ENCODE measurements at places on chromosomes 13 and 19.
A peak's percentile ranks its signal among the peaks of the same experiment; 100 is the strongest.

DNA sequence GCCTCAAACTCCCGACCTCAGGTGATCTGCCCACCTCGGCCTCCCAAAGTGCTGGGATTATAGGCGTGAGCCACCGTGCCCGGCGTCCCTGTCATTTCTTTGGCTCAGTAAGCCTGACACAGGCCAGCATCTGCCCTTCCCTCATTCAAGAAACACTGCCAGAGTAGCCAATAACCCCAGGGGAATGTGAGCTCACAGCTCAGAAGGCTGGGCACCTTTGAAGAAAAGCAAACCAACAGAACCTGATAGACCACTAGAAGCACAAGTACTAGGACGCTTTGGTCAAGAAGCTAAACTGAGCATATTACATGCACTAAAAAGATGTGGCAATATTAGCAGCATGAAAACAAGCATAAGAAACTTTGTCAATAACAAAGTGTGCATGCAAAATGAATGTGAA, 14.2 kb downstream of the SIGLEC5 start:
- DNase-seq = no peak

GRCh38 chr13:75296641-75297040, 185.3 kb downstream of the TBC1D4 start:
- no peak for DNase-seq

DNA sequence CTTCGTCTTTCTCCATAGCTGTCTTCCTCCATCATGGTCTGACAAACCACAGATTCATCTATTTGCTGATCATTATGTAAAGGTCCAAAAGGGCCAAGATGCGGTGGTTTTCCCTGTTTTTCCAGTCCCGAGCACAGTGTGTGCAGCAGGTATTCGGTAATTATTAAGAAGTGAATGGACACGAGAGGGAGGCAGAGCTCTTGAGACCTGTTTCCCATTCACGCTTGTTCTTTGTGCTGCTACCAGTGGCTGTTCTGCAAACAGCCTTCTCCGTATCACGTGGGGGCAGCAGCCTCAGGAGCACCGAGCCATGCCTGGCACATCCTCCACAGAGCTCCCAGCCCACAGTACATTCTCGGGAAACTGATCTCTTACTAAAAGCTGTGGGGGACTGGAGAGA, 50.3 kb downstream of the CCDC70 start:
- no peak for DNase-seq

GRCh38 chr19:57099199-57099661, 20.6 kb upstream of the USP29 start:
- peak; percentile 51 for DNase-seq

DNA sequence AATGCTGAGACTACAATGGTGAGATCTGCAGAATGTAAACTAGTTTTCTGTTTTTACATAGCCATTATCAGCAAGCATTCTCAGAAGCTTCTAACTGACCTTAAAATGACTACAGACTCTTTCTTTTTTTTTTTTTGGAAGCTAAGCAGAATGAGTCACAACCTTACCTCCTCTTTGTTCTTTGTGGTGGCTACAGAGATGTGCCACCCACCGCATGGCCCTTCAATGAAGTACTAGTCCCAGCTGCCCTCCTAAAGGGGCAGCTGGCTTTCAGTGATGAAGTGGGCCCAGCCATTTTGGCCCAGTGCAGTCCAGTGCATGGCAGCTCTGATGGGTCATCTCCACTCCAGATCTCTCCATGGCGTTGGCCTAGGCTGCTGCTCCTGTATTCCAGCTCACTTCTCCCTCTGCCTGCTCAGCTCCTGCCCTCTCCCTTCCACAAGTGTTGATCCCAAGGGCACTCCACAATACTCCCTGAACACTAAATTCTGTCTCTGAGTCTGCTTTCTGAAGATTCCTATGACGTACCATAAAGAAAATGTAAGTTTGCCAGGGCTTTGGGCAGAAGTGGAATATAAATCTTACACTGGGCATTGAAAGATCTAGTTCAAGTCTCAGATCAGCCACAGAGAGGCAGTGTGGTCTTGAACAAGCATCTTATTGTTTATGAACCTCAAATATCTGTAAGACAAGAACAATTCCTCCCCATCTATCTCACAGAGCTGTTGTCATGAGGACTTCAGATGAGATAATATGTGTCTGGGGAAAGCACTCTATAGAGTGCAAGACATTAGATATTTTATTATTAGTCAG, 85.6 kb downstream of the RXFP2 start:
- DNase-seq = no peak

DNA sequence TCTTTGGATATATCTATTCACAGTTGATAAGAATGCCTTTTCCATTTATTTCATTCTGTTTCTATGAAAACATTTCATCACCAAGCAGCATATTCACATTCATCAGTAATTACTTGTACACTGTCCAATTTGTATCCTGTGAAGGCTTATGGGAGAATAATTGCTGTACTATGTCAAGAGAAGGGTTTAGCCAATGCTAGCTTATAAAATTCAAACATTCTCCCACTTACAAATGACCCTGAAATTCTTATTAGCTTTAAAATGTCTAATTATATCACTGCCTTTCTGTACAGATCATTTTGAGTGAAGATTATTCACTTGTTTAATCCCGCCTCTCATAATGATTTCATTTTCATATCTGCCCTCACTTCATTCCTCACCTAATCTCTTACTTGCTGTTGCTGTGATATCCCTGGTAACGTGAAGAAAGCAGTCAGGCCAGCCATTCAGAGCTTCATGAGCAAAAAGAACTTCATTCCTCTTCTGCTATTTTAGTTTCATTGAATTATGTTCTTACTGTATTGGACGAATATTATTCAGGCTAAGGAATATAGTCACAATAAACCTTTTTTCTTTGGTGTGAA, 778.7 kb downstream of the OLFM4 start:
- no peak for DNase-seq

DNA sequence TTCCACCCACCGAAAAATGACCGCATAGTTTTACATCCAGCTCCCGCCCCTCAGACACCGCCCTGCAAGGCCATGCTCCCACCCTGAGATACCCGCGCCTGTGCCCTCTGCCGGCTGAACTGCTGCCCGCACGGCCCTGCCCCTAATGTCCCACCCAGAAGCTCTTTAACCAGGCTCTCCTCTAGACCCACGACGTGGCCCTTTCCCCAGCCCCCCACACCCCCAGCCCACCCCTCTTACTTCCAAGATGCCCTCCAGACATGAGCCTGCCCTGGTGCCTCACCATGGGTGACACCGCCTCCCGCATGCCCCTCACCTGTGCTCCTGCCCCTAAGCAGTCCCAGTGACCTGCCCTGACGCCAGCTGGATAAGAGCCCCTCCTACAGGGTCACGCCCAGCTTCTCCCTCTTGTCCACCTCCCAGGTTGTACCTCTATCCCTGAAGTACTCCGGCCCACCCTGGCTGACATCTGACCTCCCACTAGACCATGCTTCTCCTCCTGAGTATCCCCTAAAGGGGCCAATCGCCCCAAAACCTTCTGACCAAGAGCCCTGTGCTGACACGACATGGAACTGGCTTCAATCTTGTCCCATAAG, 51.2 kb downstream of the COLGALT1 start:
- no peak for DNase-seq

DNA sequence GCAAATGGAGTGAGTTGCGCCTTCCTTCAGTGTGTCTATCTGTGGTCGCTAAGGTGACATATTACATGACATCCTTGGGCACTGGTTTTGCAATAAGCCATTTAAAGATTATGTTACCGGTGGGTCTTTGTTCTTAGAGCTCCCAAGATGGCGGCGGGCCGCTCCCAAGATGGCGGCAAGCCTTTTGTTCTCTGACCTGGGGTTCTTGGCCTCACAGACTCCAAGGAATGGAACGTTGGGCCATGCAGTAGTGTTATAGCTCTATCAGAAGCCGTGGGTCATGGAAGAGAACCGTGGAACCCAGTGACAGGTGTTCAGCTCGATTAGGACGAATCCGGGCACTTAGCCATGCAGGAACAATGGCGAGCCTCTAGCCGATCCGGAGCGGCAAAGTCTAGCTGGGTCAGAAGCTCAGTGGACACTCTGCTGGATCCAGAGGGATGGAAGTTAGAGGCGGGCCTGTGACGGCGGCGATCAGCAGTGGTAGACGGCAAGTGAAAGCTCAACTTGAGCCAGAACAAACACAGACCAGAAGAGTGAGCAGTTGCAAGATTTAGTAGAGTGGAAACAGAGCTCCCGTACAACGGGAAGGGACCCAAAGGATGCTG, 188.6 kb downstream of the TEX29 start:
- DNase-seq = no peak

- no peak for DNase-seq
These were observed 102.0 kb downstream of the DCLK1 start for GRCh38 chr13:36029166-36029565.

DNA sequence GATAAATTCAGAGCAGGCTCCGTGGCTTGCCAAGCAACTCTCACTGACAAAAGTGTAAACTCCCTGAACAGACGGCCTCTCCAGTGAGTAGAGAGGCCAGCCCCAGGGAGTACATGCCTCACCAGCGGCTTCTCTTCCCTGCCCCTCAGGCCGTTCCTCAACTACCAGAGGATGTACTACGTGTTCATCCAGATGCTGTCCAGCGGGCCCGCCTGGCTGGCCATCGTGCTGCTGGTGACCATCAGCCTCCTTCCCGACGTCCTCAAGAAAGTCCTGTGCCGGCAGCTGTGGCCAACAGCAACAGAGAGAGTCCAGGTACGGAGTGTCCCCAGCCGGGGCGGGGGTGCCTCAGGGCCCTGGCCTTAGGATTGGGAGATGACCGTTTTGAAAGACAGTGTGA, 93.4 kb upstream of the MCF2L start:
- DNase-seq = no peak

GRCh38 chr19:36151144-36152018, 866 bp downstream of the COX7A1 start:
- DNase-seq = no peak

GRCh38 chr13:109249780-109250528, 536.4 kb downstream of the IRS2 start:
- DNase-seq = no peak

DNA sequence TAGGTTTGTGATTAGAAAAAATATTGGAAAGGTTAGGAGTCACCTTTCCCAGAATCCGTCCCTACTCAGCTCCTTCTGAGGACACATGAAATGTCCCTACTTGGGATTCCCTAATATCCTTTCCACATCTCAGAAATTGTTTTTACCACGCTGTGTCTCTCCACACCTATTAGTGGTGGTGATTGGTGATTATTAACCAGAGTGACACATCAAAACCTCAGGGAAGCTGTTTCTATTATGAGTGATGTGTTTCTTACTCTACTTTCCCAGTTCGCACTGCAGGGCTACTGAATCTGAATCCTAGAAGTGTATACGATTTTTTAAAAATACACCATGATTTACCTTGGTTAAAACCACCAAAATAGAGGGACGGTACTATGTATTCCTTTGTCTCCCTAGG, 460.8 kb downstream of the TBC1D4 start:
- no peak for DNase-seq

- no peak for DNase-seq
These were observed 5.2 kb downstream of the SHISA2 start for GRCh38 chr13:26046639-26047038.

DNA sequence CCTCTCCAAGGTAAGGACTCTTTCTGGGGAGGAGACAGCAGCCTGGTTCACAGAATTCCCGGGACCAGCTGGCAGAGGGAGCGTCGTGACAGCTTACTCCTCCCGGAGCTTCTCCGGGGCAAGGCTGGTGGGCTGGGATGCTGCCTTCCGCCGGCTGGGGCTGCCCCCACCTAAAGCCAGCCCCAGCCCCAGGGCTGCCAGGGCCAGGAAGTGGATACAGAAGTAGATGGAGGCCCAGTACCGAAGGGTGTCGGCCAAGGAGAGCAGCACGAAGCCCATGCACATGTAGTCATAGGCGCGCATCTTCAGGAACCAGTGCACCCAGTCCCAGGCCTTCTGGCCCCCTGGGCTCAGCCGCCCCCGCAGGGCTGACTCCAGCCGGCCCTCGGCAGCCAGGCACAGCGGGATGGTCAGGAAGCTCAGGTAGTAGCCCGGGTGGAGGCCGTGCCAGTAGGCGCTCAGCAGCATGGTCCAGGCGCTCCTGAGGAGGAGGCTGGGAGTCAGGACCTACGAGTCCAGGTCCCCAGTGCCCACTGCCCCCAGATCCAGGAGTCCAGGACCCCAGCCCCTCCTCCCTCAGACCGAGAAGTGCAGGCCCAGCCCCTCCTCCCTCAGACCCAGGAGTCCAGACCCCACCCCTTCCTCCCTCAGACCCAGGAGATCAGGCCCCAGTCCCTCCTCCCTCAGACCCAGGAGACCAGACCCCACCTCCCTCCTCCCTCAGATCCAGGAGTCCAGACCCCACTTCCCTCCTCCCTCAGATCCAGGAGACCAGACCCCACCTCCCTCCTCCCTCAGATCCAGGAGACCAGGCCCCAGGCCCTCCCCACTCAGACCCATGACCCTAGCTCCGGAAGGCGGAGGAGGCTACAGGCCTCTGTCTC, 1.2 kb upstream of the TMC4 start:
- DNase-seq = no peak

- no peak for DNase-seq
These were observed 48.8 kb upstream of the IRS2 start for GRCh38 chr13:109834973-109835720.

DNA sequence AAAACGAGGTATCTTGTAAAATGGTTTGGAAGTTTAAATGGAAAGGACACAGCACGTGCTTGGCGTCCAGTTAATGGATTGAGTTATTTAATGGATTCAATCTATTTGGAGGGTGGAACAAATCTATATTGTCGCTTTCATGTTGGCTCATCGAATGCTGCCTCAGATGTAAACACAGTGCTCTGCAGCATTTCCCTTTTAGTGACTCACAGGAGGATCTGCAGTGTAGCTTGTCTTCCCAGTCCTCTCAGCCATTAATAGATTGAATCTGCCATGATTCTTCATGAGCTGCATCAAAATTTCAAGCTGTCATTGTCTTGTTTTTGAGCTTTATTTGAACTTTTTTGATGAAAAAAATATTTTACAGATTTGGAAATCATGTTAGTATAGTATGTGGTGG, 44.7 kb downstream of the DHRS12 start:
- DNase-seq = no peak

GRCh38 chr13:44542361-44542760, 33.8 kb downstream of the TSC22D1 start:
- no peak for DNase-seq

GRCh38 chr19:13215572-13216380, 65.6 kb downstream of the IER2 start:
- DNase-seq = no peak

- no peak for DNase-seq
These were observed 221.3 kb upstream of the SLITRK6 start for GRCh38 chr13:86020351-86021002.

- no peak for DNase-seq
These were observed 10.6 kb downstream of the CAPN12 start for GRCh38 chr19:38733493-38734175.

GRCh38 chr19:41233748-41234240, 14.8 kb downstream of the AXL start:
- DNase-seq = no peak

- no peak for DNase-seq
These were observed 14.4 kb downstream of the TTYH1 start for GRCh38 chr19:54429545-54430227.

DNA sequence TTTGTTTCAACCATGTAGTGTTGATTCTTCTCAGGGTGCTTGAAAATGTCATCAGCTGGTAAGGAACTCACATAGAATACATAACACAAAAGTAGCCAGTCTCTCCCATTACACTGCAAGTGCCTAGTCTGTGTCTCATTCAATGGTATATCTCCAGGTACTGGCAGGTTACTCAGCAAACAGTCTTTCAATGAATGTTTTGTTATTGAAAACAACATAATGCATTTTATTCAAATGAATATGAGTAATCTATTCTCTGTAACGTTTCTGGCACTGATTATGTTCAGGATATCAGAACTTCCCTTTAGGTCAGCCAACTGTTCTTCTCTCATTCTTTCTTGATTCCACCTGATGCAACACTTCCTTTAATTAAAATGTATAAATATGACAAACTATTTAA, 68.0 kb upstream of the SLITRK1 start:
- DNase-seq = no peak

- DNase-seq = no peak
These were observed 40.7 kb downstream of the PCCA start for GRCh38 chr13:100129605-100130004.
